ENCODE measurements at places on chromosomes 6 and 20.

DNA sequence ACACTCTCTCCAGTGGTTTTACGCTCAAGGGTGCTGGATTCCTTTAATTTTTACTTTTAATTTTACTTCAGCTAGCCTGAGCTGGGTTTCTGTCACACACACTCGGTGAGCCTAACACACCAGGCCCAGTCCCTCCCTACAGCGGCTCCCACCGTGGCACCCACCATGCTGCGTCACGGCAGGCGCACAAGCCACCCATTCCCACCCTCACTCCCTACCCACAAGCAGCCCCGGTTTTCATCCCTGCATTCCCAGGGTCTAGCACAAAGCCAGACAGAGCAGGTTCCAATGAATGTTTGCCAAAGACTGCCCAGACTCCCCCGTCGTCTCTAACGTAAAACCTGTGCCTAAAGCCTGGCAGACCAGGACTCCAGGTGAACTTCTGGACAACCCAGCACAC, 50.3 kb downstream of the MYH7B start:
- DNase-seq: no peak

- DNase-seq: no peak
These were observed 30.8 kb upstream of the SCRT2 start for GRCh38 chr20:706366-706885.

- DNase-seq: no peak
These were observed 102.5 kb downstream of the PRL start for GRCh38 chr6:22194188-22194921.

GRCh38 chr6:33442283-33442682, 12.1 kb upstream of the ZBTB9 start:
- no peak for DNase-seq

GRCh38 chr20:9403448-9403847, 110.9 kb upstream of the LAMP5 start:
- DNase-seq: no peak

- peak; percentile 83 for DNase-seq
These were observed 44.9 kb downstream of the OR2B2 start for GRCh38 chr6:27867051-27867944.

DNA sequence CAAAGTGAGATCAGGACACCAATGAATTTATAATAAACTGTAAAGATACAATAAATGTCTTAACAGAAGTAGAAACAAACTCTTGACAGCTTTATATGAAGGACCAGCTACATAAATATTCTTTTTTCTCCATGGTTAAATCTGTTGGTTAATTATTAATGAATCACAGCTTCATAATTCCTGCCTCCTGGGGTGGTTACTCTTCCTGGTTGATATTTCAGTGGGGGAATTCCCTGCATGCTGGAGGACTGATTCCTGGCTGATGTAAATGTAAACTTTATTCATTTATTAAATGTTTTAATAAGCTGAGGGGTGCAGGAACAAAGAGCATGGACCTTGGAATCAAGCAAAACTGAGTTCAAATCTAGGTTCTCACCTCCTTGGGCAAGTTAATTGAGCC, 16.2 kb upstream of the RCAN2 start:
- DNase-seq: no peak

DNA sequence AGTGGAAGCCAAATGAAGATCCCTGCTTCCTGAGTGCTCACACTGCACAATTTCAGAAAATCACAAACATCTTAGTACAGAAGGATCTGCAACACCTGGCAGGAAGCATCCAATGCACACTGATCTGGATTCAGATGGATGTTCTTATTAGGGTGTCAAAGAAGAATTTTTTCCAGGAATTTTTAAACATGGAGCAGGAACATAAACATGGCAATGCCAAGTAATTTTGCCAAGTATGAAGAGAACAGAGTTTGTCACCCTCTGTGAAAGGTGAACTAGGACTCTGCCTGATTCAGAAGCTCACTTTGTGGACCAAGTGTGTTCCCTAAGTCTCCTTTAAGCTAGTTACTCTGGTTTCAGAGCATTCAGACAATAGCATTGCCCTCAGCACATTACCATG, 208.5 kb downstream of the EPHA7 start:
- no peak for DNase-seq

DNA sequence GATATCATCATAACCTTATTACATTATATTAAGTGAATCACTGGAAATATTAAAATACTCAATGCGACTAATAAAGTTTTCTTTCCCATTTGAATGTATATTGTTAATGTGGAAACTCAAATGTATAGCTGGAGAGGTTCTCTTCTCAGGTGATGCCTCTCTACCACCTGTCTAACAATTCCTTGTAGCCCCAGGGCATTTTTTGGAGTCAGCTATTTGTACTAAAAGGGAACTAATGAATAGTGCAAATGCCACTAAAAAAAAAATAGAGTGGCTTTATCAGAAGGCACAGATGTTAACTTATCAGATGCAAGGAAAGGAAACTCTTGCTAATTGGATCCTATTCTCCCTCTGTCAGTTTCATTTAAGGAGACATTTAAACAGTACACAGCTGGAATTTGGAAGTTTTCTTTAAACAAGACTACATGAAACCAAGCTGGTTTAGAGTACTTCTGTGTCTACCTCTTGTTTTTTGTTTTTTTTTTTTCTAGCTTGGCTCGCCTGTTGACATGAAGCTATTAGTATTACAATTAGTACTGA, 897.0 kb upstream of the SLC35B3 start:
- DNase-seq: no peak

GRCh38 chr20:33076662-33077372, 2.6 kb upstream of the BPIFB4 start:
- no peak for DNase-seq
